GM23338 (cell line): ENCODE measurements at places on chromosomes 3 and 15.

GRCh38 chr3:46708401-46709156 is 7.4 kb downstream of the TMIE start:
- no peaks in the 10 kb centered on the region for H3K27me3 ChIP-seq
- no peaks in the 10 kb centered on the region; the same call in 1 of the 2 replicates for H3K4me1 ChIP-seq
- no peaks in the 10 kb centered on the region for H3K36me3 ChIP-seq
- DNase-seq, result no peak
- H3K27ac ChIP-seq, result no peak overlapping the region
- no peak overlapping the region for H3K4me3 ChIP-seq

DNA sequence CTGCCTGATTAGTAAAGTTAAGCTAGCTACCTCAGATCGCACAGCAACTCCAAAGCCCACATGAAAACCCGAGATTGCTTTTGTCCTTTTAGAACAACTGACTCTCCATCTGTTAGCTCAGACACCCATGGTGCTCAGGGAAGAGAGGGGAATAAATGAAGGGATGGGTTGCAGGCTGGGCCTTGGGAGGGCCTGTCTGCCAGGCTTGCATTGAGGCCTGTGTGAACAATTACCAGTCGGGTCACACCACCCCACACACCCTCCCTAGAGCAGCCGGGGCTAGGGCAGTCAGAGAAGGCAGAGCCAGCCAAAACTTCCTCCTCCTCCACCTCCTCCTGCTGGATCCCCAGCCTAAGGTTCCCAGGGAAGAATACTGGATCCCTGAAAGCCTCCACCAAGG is 8.8 kb upstream of the PRKAR2A start:
- H3K36me3 ChIP-seq, result no peaks in the 10 kb centered on the region
- no peaks in the 10 kb centered on the region for H3K4me1 ChIP-seq
- no peak for DNase-seq
- no peak overlapping the region for H3K4me3 ChIP-seq

GRCh38 chr3:70726096-70726938 is 413.9 kb upstream of the MDFIC2 start:
- no peaks in the 10 kb centered on the region for H3K27me3 ChIP-seq
- H3K36me3 ChIP-seq, result no peaks in the 10 kb centered on the region
- H3K27ac ChIP-seq, result no peak overlapping the region
- no peak for DNase-seq
- H3K4me1 ChIP-seq, result peaks cover 22% of the 10 kb centered on the region

GRCh38 chr3:52055537-52056351 is 627 bp downstream of the DUSP7 start:
- H3K27me3 ChIP-seq, result peaks cover 14% of the 10 kb centered on the region; the same call in 1 of the 2 replicates
- peak overlapping the region; percentile 92 for H3K4me3 ChIP-seq

DNA sequence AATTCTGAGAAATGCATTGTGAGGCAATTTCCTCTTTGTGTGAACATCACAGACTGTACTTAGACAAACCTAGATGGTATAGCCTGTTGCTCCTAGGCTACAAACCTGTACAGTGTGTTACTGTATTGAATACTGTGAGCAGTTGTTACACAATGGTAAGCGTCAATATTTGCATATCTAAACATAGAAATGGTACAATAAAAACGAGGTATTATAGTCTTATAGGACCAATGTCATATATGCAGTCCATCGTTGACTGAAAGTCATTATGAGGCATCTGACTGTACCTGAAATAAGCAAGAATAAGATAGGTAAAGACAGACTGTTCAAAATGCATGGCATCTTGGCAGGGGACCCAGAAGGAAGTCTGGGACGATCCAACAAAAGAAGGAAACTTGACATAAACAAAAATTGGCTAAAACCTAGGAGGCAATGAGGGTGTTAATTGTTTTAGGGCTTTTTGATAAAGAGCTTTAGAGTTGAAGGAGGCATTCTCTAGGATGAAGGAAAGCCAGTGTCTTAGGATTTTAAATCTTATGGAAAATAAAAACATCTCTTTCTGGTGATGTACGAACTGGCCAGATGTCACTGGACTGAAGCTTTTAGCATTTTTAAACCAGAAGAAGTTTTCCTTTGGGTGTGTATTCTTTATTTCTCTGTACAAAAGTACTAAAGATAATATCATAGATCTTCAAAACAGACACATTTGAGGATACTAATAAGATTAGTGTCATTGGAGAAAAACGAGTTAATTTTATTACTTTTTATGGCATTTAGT is 9.2 kb upstream of the SPRED1 start:
- no peaks in the 10 kb centered on the region for H3K27me3 ChIP-seq
- no peak overlapping the region for H3K27ac ChIP-seq
- no peak for DNase-seq

DNA sequence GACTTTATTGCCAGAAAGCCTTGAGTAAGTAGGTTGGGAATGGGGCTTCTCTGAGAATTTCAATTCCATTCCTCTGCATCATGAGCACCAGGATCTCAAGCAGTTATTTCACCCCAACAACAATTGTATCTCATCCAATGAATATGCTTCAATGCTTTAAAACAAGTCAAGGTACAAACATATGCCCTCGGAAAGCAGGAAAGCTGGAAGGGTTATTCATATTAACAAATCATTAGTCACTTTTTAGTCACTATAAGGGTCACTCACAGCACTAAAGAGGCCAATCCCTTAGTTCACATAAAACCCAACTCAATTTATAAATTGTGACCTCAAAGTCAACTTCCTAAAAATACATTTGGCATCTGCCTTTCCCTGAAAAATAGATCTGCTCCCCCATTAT is 16.2 kb downstream of the MB21D2 start:
- peaks cover 42% of the 10 kb centered on the region for H3K4me1 ChIP-seq
- H3K4me3 ChIP-seq, result no peak overlapping the region
- H3K27me3 ChIP-seq, result no peaks in the 10 kb centered on the region
- peaks cover 8% of the 10 kb centered on the region; the same call in 1 of the 2 replicates for H3K36me3 ChIP-seq
- no peak for DNase-seq
- no peak overlapping the region for H3K27ac ChIP-seq

DNA sequence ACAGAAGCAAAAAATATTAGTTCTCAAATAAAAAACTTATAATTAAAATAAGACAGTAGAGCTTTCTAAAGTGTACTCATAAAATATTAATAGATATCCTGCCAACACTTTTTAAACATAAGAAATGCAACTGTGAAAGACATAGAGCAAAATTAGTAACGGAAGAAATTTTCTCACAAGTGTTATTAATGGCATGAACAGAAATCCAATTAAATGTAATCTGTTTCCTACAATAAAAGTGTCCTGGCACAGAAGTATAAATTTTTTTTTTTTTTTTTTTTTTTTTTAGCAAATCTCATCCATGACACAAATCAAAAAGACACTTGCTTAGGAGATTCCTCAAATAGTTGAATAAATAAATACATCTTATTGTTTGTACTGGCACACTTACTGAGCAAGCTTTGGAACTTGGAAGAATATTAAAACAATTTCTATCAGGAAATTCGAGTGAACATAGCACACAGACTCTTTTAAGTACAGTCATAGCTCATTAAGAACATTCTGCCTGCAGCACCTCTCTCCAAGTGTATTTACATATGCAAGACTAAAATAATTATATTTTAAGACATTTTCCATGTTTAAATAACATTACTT is 227.2 kb upstream of the ROBO2 start:
- H3K4me3 ChIP-seq, result no peak overlapping the region
- no peak overlapping the region for H3K27ac ChIP-seq

GRCh38 chr3:133891662-133892378 is 3.9 kb downstream of the RAB6B start:
- no peak overlapping the region for H3K4me3 ChIP-seq
- peaks cover 11% of the 10 kb centered on the region for H3K4me1 ChIP-seq
- no peaks in the 10 kb centered on the region for H3K36me3 ChIP-seq
- peaks cover 28% of the 10 kb centered on the region for H3K27me3 ChIP-seq
- DNase-seq, result no peak
- H3K27ac ChIP-seq, result no peak overlapping the region

GRCh38 chr3:24174614-24175013 is 229.5 kb downstream of the NR1D2 start:
- DNase-seq, result no peak
- no peaks in the 10 kb centered on the region for H3K36me3 ChIP-seq
- no peak overlapping the region for H3K4me3 ChIP-seq
- no peak overlapping the region for H3K27ac ChIP-seq
- no peaks in the 10 kb centered on the region for H3K27me3 ChIP-seq
